ENCODE measurements at places on chromosomes 13 and 19. TPM values are rescaled to one million over a fixed set of nuclear protein-coding genes. Genes with fewer than 3 reads are reported as not detected.

The HIPK4 gene
- total RNA-seq: 0.09 TPM

The JOSD2 gene
- 28.1 TPM for total RNA-seq

The ZNF724 gene
- 15.1 TPM for total RNA-seq

The ZNF160 gene
- total RNA-seq: 53.0 TPM

The CD70 gene
- total RNA-seq: 3.3 TPM

- no peaks in the 10 kb centered on the region for H3K36me3 ChIP-seq
- H3K4me1 ChIP-seq: no peaks in the 10 kb centered on the region
- no peak overlapping the region for H3K4me3 ChIP-seq
- DNase-seq: no peak
- peaks cover 2% of the 10 kb centered on the region for H3K27me3 ChIP-seq
These were observed 28.0 kb downstream of the RXFP2 start for GRCh38 chr13:31767175-31767900.

GRCh38 chr19:31510635-31511034 lies 161.4 kb upstream of the TSHZ3 start:
- no peak overlapping the region for H3K27ac ChIP-seq
- no peaks in the 10 kb centered on the region for H3K36me3 ChIP-seq
- peaks cover 3% of the 10 kb centered on the region for H3K27me3 ChIP-seq
- H3K4me3 ChIP-seq: no peak overlapping the region
- no peaks in the 10 kb centered on the region for H3K4me1 ChIP-seq

DNA sequence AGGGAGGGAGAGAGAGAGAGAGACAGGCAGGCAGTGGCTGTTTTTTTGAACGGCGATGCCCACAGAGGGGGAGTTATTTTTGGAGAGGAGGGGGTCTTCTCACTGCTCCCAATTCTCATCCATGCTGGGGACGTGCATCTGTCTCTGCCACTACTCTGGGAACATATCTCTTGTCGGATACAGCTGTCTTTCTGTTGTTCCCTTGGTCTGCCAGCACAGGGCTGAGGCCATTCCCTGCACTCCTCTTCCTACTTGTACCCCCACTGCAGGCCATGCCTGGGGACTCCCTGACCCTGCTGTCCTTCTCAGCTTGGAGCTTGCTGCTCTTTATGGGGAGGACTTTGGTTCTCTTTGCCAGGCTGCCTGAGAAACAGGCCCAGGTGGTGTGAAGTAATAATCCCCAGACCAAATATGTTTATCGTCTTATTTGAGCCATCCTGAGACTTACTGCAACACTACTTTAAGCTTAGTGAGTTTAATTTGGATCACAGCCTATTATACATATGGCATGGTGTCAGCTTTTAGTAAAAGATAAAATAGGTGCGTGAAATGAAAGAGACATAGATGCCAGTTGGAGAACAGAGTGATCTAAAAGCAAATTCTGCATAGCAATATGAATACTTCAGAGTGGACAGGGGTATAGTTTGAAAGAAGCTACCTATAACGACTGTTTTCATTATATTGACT lies 19.1 kb downstream of the LRCH1 start:
- H3K4me3 ChIP-seq: no peak overlapping the region
- H3K27ac ChIP-seq: no peak overlapping the region
- no peaks in the 10 kb centered on the region for H3K27me3 ChIP-seq
- H3K36me3 ChIP-seq: peaks cover 3% of the 10 kb centered on the region

GRCh38 chr19:42229855-42230351 lies 9.8 kb downstream of the ZNF526 start:
- no peak overlapping the region for H3K4me3 ChIP-seq
- no peak for DNase-seq
- peak overlapping the region; percentile 75 for H3K27ac ChIP-seq

GRCh38 chr13:25377244-25377962 lies 5.6 kb downstream of the ATP8A2 start:
- peaks cover 47% of the 10 kb centered on the region for H3K27me3 ChIP-seq
- H3K36me3 ChIP-seq: no peaks in the 10 kb centered on the region
- H3K4me1 ChIP-seq: peaks cover 3% of the 10 kb centered on the region
- H3K27ac ChIP-seq: no peak overlapping the region
- H3K4me3 ChIP-seq: no peak overlapping the region

DNA sequence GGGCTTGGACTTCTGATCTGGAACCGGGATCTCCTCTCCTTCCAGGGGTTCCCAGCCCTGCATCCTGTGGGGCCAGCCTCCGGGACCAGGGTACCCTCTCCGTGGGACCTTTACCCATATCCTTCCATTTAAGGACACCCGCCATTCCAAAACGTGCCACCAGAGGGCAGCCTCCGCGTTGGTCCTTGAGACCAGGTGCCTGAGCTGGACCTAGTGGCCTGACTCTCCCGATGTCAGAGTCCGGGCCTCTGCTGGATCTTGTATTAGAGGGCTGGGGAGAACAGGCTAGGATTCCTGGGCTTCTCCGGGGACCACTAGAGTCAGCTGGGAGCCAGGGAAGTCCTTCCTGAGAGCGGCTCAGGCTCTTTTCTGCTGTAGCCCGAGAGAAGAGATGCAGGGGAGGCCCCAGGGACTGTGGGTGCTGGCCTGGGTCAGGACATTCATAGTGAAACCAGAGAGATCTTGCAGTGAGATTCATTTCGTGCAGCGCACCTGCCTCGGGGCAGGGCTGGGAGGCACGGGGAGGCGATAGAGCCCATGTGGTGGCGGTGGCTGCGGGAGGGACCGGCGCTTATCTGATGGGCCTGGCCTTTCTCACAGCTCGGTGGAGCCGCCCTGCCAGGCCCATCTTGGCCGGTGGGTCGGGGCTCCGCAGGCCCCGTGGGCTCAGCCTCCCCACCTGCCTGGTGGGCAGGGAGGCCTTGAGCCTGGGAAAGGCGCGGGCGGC lies 9.8 kb upstream of the SLC7A10 start:
- H3K27ac ChIP-seq: no peak overlapping the region
- H3K4me3 ChIP-seq: peak overlapping the region; percentile 30
- H3K36me3 ChIP-seq: no peaks in the 10 kb centered on the region
- peaks cover 5% of the 10 kb centered on the region for H3K27me3 ChIP-seq

- H3K4me3 ChIP-seq: no peak overlapping the region
- DNase-seq: no peak
- H3K27ac ChIP-seq: no peak overlapping the region
- H3K36me3 ChIP-seq: no peaks in the 10 kb centered on the region
- H3K27me3 ChIP-seq: peaks cover 9% of the 10 kb centered on the region
These were observed 24.4 kb upstream of the URAD start for GRCh38 chr13:28012896-28013295.

GRCh38 chr19:681029-682019 lies 5.1 kb downstream of the FSTL3 start:
- H3K4me1 ChIP-seq: peaks cover 2% of the 10 kb centered on the region
- H3K36me3 ChIP-seq: no peaks in the 10 kb centered on the region
- no peaks in the 10 kb centered on the region for H3K27me3 ChIP-seq

GRCh38 chr13:54433493-54434206 lies 1405.0 kb downstream of the OLFM4 start:
- DNase-seq: no peak
- no peaks in the 10 kb centered on the region for H3K4me1 ChIP-seq
- H3K36me3 ChIP-seq: no peaks in the 10 kb centered on the region
- H3K27me3 ChIP-seq: no peaks in the 10 kb centered on the region

DNA sequence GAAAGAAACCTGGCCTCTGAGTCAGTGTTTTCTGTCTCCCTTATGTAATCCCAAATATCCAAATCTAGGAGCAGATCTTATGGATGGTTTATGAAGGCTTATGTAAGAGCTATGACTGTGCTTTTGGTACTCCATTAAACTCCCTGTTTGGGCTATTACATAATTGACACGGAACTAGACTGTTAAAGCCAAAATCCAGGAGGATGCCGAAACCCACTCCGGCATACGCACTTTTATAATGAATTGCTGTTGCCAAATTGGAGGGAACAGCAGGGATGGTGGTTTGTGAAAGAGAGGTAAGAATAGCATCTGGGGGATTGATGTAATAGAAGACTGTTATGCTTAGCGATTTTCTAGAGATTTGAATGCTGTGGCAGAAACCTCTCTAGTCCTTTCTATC lies 2.0 kb downstream of the MTUS2 start:
- H3K27me3 ChIP-seq: peaks cover 51% of the 10 kb centered on the region
- no peak overlapping the region for H3K4me3 ChIP-seq
- peaks cover 2% of the 10 kb centered on the region for H3K4me1 ChIP-seq
- H3K36me3 ChIP-seq: no peaks in the 10 kb centered on the region

- no peak for DNase-seq
- H3K4me1 ChIP-seq: no peaks in the 10 kb centered on the region
- H3K36me3 ChIP-seq: no peaks in the 10 kb centered on the region
- H3K4me3 ChIP-seq: no peak overlapping the region
- H3K27me3 ChIP-seq: peaks cover 4% of the 10 kb centered on the region
These were observed 516.5 kb downstream of the SUCLA2 start for GRCh38 chr13:47484548-47484947.

GRCh38 chr19:51548213-51548651 lies 16.8 kb upstream of the SIGLEC6 start:
- peaks cover 37% of the 10 kb centered on the region for H3K4me1 ChIP-seq
- no peaks in the 10 kb centered on the region for H3K36me3 ChIP-seq

All from activated CD4-positive, alpha-beta T cell treated with anti-CD3 and anti-CD28 coated beads for 36 hours (primary cell).